NCI-H524 (cell line): ENCODE measurements at places on chromosomes 16 and 17.

DNA sequence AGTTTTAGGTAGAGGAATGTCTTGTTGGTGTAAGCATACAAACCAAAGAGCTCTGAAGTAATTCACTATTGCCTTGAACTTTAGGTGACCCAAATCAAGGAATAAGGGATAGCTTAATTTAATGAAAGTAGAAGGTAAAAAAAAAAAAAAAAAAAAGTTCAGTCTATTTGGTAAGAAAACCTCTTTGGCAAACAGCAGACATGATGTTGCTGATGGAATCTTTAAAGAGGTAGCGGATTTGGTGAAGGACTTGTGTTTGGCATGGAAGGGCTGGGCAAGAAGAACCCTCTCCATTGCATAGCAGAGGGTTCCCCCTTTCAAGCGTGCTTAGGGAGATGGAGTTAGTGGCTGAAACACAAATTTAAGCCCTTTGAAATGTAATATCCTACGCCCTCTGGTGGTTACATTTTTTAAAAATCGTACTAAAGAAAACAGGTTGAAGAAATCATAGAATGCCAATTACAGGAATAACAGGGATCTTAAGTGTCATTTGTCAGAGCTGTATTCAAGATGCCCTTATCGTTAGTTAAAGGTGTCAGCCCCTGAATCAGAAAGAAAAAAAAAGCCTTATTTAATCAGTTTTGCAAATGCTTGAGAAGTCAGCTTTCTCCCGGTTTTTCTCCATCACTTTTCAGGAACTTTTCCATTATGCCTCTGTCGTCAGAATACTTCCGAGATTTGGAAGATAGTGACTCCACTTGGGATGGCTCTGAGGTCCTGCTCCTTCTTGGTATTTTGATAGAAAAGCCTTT is 383.1 kb downstream of the KCNJ2 start:
- DNase-seq: peak; percentile 83

DNA sequence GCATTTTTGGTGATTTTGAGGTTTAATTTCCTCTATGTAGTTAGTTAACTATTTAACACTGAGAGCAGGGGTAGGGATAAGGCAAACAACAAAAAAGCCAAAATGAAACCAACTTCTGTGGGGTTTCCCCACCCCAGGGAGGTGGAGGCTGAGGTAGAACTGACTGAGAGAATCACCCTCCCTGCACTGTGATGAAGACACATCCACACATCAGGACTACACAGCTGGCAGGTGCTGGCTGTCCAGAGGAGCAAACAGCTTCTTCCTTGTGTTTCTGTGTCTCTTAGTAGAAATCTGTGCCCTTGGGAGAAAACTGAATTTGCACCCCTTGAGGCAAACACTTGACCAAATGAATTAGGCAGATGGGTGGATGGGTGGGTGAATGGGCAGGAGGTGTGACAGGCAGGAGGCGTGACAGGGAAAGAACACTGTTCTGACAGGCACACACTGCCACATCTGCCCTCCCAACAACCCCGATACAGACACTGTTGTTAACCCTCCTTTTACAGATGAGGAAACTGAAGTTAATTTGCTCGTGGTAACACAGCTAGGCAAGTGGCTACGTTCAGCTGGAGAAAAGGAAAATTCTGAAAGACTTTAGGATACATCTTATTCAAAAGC is 62.9 kb upstream of the AMZ2 start:
- no peak for DNase-seq

GRCh38 chr16:2512735-2513404 is 882 bp upstream of the ATP6V0C start:
- no peak for DNase-seq

DNA sequence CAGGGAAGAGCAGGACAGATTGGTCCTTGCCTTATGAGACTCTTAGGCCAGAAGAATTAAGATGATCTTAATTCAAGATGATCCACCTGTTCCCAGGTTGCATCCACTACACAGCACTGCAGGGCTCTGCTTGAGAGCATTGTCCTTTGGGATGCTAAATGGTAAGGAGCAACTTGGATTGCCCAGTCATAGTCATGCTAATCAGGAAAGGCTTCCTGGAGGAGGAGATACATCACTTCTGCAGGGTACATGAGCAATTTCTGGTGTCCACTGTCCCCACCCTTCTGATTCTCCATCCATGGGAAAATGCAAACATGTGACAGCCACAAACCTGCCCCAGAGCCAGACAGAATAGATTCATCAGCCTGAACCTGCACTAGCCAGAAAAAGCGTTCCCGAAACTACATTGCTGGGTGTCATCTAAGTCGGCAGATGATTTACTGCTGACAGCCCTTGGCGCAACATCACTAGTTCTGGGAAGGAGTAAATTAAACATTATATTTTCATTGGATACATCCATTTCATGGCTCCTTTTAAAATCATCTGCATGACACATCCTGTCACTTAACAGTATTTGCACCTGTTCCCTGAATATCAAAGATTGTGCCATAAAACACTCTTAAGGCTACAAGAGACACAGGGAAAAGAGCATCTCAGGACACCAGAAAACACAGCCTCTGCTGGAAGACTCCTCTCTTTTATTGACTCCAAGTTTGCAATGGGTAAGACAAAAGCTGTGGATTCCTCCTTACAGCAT is 282.2 kb downstream of the MAF start:
- DNase-seq: no peak

DNA sequence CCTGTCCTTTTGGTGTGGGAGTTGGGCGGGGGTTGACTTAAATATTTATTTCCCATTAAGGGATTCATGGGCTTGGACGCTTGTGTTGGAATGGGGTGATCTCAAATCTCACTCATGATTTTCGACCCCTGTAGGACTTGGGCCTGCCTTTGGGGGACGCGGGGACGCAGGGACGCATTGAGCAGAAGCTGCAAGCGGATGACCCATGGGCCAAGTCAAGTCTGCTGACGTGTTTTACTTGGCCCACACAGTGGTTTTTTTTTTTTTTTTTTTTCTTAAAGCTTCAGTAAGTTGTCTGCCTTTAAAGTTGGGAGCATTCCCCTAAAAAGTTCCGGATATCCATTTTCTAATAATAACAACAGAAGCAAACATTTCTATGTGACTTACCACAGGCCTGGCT is 28.9 kb downstream of the CMIP start:
- no peak for DNase-seq

GRCh38 chr17:68697850-68698361 is 96.7 kb upstream of the FAM20A start:
- DNase-seq: no peak

GRCh38 chr16:17835118-17835876 is 364.5 kb upstream of the XYLT1 start:
- no peak for DNase-seq
